NCI-H2029 treated with DMSO at 0.1 percent for 48 hours (cell line): ENCODE measurements at places on chromosomes 1 and 21.

GRCh38 chr1:62590255-62590969 lies 6.9 kb upstream of the ANGPTL3 start:
- no peak for DNase-seq

DNA sequence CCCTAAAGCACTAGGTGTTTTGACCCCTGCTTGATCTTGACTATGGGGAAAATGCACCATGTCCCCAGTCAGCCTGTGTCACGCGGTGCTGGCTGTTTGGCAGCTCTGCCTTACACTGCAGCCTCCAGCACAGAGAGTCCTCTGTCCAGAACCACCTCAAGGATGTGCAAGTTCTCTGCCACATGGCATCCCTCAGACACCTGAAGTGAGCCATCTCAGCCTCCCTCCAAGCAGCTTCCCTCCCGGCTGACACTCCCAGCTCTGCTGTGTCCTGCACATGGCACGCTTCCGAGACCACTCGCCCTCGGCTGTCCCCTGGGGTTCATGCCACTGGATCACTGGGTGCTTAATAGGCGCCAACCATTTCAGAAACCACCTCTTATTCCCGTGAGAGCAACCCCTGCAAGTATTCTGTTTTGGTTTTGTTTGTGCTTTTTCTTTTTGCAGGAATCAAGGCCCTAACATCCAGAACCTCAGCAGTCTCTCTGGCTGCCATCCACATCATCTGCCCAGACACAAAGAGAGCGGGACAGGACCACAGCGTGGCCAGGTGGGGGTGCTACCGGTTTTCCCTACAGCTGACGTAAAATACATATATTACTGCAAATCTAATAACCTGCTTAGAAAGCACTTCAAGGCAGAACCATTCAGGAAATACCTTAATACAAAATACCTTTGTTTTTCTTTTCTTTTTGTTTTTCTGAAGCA lies 45.7 kb downstream of the CAPZB start:
- no peak for DNase-seq

DNA sequence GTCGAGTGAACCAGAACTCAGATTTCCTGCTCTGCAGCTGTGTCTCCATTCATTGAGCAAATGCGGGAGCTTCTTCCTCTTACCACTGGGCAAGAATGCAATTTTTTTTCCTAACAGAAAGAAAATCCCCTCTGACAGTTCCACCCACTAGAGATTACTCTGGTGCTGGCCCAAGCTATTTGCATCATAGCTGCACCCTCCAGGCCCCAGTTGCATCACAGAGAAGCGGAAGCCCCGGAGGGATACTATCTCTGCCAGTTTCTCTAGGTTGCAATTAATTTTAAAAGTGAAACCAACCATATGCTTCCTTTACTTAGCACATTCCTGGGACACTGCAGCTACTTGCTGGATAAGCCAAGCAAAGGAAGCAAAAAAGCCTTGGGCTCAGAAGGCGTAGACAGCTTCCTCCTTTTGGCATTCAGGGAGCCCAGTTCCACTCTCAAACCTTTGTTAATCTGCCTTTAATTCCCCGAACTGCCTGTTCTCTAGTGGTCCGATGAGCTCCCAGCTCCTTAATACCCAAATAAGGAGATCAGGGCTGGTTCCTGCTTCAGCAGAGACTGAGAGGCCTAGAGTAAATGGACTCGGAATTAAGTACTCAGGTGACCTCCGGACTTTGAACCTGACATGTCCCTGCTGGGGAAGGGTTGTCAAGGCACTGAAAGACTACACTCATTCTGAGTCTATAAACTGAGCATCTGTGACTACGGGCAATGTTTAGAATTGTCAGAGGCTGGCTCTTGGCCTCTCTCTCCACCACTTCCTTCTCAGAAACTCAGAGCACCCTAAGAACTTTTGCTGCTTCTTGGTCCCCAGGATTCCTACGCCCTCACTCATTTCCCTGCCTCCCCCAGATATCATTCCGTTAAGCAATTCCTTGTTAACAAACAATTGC lies 72.5 kb upstream of the TNFSF18 start:
- DNase-seq: no peak

DNA sequence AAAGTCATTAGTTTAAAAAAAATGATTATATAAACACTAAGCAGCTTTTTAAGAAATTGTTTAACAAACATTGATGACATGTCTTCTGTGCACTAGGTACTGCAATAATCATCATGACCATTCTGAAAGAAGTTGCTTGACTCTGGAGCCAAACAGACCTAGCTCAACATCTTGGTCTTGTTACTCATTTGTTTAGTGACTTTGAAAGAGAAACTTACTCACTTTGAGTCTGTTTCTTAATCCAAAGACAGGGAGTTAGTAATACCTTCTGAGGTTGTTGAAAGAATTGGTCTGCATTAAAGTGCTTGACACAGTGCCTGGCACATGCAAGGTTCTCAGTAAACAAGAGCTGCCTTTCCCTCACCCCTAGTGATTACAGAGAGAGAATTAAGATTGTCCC lies 84.4 kb downstream of the SGIP1 start:
- DNase-seq: no peak

DNA sequence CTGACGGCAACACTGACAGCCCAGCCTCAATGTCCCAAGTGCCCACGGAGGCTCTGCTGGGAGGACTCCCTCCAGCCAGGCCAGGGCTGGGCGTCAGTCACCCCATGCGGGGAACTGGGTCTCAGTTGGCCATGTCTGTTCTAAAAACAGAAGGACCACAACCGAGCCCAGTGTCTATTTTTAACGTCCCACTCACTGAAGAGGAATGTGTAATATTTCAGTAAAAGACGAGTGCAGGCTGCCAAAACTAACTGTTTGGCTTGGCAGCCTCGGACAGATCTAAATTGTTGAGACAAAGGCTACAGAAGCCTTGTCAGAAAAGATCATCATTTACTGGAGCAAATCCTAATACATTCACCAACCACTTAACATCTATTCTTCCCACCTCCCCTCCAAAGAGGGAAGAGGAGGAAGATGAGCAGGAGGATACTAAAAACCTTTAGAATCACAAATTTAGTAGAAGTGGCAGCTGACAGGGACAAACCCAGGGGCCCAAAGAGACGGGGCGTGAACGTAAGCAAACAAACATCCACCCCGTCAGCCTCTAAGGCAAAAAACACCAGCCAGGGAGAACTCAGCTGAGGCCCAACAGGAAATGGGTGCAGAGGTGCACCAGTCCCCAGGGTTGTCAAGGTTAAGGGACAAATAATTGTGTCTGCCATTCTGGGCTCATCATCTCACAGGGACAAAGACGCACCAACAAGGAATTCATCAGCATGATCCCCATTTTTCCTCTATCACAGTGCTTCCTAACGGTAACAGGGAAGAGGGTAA lies 18.7 kb downstream of the C1orf198 start:
- DNase-seq: peak; percentile 64

DNA sequence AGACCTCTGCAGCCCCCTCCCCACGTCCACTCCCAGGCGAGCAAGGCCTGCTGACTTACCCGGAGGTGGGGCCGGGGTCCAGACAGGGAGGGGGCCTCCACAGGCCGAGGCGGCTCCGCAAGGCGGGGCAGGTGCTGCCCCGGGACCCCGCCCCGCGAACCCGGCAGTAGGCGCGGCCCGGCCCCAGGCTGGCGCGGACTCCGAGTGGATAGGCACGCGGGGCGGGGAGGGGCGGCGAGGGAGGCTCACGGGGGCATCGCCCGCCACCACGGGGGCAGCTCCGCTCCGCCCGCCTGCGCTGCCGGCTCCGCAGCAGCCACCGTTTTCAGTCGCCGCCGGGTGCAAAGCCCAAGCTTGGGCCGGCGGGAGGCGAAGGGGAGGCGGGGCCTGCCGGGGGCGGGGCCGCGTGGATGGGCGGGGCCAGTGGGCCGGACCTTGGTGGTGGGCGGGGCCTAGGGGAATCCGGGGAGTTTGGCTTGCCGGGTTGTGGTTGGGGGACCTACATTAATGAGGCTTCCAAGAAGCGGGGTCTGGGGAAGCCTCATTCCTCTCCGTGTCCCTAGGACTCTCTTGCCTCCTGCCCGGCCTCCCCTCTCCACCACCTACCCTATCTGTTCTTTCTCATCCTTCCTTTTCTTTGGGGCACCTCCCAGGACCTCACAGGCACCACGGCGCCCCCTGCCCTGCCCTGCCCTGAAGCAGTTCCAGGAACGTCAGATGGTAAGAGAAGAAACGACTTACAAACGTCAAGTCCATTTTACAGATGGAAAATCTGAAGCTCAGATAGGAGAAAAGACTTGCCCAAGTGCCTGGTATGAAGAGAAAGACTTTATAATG lies at the start of gene RIMS3:
TSS of gene RIMS3 (minus strand) at position 348 of the 837 bp plus-strand sequence. CDS start 23,757 bp downstream, outside the sequence.
- peak; percentile 92 for DNase-seq

GRCh38 chr21:26965040-26965906 lies 1.6 kb downstream of the ADAMTS5 start:
- no peak for DNase-seq

GRCh38 chr1:109717729-109718128 lies 5.7 kb downstream of the GSTM5 start:
- DNase-seq: no peak

- peak; percentile 24 for DNase-seq
Observed at GRCh38 chr1:111825217-111825616, 69.5 kb downstream of the DDX20 start.

GRCh38 chr1:192183788-192184187 lies 25.5 kb downstream of the RGS18 start:
- DNase-seq: no peak

DNA sequence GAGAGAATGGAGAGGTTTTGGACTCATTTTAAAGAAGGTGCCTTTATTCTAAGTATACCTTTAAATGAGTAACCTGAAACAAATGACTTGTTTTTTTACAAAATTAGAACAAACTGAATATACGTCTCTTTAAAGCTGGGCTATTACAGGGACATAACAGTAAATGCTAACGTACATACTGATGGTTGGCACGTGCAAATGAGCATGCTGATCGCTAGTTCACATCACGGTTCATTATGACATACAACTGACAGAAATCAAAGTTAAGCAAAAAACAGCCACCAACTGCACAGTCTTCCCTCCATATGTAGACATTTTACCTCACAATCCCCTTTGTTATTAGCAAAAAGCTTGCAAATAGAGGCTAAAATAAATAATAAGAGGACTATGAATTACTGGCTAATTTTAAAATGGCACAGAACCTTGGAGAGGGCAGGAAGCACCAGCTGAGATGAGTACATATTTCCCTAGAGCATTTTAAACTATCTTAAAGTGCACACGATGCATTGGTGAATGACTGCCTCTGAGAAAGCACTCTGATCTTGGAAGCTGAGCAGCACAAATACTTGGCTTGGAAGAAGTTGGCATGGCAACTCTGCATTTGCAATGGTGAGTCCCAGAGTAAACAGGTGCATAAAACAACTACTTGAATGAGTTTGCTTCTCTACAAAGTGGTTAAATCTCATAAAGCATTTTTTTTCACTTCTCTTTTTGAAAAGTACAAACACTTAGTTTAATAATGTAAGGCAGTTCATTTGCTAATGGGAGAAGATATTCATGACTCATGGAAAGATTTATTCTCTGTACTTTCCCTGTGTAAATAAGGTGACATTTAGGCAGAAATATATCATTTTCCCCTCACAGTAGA lies 204.7 kb downstream of the LHX8 start:
- DNase-seq: no peak

DNA sequence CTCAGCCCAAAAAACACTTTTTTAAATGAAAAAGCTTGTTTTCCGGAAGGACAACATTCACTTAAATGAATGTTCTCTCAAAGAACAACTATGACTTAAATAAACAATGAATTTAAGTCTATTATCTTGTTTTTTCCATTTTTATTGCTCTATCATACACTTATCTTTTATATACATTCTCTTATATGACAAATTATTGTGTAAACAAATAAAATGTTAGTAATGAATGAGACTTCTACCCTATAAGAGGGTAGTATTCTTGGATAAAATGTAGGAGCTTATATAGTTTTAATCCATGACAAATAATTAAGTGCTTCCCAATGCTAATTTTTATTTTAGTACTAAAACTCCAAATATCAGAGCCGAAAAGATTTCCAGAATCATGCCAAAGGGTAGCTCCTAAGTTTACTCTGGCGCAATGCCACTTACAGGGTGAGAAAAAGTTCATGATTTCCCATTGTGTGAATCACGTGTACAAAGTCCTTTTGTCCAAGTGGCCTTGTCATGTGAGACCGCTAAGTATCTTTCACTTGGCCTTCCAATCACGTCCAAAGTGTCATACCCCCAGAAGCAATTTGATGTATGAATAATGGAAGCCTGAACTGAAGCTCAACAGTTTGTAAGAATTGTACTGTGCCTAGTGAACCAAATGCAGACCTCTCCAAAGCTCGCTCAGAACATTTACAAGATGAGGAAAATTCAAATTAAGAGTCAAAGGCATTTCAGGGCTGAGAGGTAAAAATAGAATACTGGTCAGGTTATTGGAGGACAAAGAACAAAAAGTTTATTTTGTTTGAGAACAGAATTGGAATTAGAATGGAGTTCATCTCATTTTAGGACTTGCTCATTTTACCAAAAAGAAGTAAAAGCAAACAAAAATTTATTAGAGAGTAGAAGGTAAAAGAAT lies 56.6 kb upstream of the C1orf21 start:
- DNase-seq: no peak

DNA sequence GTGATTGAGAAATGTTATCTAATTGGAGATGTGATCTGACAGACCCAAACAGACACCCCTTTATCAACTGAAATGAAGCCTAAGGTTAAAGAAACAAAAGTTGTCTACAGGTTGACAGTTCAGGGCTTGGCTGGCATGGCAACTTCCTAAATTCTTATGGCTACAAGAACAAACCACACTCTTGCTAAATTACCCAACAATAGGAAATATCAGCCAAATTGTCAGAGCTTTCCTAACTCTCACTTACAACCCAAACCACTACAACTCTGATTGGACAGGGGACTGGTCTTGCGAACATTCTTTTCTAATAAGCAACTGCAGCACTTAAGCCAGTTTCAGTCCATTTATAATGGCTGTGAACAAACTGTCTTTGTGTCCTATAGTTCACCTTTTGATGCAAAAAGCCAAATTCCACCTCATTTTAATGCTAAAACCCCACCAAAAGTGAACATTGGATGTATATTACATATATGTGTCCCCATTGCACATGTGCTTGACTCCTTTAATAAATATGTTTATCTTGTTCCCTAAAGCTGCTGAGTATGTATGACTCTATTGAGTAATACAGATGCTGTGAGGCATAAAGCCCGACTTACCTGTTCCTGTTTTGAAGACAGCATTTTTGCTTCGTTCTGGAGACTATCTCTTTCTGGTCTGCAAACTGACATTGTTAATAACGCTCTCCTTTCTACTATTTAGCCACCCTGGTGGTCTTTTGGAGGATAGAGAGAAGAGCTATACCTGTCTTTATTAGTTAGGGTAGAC lies 101.3 kb upstream of the HMCN1 start:
- DNase-seq: no peak

- DNase-seq: no peak
Observed at GRCh38 chr1:25562101-25562927, 18.9 kb downstream of the LDLRAP1 start.

GRCh38 chr1:203130358-203130985 lies 2.9 kb downstream of the ADORA1 start:
- no peak for DNase-seq

DNA sequence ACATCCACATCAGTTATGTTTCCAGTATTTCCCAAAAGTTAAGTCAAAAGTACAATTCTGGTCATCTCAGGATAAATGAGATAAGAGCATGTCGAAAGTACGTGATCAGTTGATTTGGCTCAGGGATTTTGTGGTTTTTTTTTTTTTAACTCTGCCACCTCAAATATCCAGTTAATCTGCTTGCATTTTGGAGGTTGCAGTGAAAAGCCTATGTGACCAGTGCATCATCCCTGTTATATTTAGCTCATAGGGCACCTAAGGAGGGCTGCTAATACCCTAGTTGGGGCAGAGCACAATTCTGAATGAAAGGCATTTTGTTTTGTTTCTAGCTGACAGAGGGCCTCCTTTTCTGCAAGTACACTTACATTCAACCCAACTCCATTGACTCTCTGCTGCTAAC lies 31.7 kb upstream of the RGS16 start:
- no peak for DNase-seq

GRCh38 chr1:183723571-183723970 lies 70.5 kb upstream of the APOBEC4 start:
- no peak for DNase-seq
